GM19239 (cell line): ENCODE measurements at places on chromosomes 3 and 15.
A peak's percentile ranks its signal among the peaks of the same experiment; 100 is the strongest.

DNA sequence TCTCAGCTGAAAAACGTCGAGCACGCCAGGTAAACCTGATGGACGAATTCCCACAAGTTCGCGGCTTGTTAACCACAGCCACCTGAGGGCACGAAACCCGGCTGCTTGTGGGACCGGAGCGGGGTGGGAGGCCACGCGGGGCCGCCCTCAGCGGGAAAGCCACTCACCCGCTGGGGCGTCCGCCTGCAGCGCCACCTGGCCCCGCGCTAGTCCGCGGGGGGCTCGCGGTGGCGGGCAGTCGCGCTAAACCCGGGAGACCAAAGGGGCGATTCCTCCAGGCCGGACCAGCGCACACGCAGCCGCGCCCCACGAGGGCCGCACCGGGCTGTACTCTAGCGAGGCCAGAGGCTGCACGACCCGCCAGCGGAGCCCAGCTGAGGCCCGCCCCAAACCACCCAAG lies 15.7 kb upstream of the CFAP161 start:
- no peak for DNase-seq

DNA sequence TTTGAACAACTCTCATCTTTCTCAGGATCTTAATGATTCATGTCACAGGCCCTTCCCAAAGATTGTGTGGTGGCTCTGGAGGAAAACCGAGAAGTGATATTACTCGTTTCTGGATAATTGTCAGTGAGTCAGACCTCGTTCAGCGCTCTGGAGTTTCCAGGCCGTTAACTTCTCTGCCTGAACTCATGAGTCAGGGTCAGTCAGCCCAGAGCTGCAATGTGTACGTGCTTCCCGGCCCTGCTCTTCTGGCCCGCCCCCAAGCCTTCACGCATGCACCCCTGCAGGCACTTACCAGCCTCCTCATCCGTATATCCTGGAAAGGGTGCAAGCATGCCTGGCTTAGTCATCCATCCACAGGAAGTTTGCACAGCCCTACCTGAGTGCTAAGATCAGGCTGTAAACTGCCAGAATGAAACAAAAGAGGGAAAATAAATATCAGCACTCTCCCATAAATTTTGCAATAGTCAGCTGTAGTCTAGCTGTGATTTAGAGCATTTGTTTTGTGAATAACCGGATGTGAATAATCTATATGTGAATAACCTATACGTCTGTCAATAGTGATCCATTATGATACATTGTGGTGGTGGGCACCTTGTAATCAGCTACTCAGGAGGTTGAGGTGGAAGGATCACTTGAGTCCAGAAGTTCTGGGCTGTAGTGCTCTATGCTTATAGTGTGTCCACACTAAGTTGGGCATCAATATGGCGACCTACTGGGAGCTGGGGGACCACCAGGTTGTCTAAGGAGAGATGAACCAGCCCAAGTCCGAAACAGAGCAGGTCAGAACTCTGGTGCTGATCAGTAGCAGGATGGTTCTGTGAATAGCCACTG lies 35.3 kb upstream of the SEMA4B start:
- no peak for DNase-seq

- no peak for DNase-seq
Observed at GRCh38 chr15:47485419-47485818, 231.9 kb upstream of the SEMA6D start.

DNA sequence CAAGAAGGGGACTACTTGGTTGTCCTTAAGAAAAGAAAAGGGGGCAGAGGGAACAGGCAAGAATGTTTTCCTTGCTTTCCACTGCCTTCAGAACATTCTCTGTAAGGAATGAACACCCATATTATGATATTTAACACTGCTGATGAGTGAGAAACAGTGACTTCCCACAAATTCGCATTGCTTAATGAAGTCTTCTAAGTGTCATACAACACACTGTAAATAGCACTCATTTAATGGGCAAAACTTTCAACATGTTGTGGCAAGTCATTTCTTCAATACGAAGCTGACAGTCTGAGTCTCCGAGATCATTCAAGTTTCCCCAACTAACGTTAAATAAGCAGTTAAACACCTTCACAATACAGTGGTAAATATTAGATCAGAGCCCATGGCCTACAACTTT lies 464.4 kb downstream of the SHQ1 start:
- DNase-seq: no peak

GRCh38 chr3:169659820-169660674 lies 3.5 kb downstream of the MECOM start:
- DNase-seq: no peak

- no peak for DNase-seq
Observed at GRCh38 chr3:143820466-143821221, 27.6 kb downstream of the SLC9A9 start.

- DNase-seq: no peak
Observed at GRCh38 chr15:78828920-78829319, 17.7 kb upstream of the ADAMTS7 start.

GRCh38 chr3:40476478-40477470 lies at the start of gene ZNF619:
TSS of gene ZNF619 (plus strand) at chr3:40477122. CDS start at chr3:40477980, 858 bp downstream.
- peak; percentile 68 for DNase-seq

GRCh38 chr3:179768080-179768479 lies 115.2 kb downstream of the USP13 start:
- no peak for DNase-seq

GRCh38 chr3:72818905-72819304 lies 29.3 kb downstream of the SHQ1 start:
- DNase-seq: no peak

GRCh38 chr3:13682331-13683013 lies 133.5 kb downstream of the FBLN2 start:
- no peak for DNase-seq

DNA sequence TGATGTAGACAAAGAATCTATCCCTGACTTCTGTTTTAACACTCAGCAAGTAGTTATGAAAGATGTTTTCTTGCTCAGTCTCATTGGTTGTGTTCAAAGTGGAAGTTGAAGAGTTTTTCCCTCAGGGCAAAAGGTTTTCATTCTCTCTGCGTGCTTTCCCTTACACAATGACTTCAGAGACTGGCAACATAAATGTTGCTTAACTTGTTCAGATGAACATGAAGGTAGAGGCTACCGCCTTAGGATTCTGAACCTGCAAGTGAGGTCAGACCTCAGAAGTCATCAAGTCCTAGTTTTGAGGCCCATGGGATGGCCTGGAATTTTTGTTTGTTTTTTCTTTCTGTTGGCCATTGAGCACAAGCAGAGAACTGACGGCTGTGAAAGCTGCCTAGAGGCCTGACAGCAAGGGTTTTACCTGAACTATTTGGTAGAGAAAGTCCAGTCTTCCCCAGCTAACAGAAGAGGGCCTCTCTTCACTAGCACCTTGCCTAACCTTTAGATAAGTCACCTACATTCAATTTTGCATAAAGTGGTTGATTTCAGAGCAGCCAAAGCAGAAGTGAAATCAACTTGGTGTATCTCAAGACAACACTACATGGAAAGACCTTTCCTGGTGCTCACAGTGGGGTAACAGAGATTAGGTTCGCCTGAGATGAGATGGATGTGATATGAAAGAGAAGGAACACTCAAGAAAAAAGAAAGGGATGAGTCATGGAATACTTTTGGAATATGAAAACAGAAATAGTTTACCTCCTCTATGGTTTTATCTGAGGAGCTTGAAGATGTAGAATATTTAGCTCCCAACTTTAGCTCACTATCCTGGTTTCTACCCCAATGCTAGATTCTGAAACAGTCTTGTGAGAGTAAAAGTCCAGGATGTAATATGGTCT lies 53.6 kb upstream of the AP4E1 start:
- DNase-seq: no peak

GRCh38 chr3:70640481-70640880 lies 328.0 kb upstream of the MDFIC2 start:
- DNase-seq: no peak

GRCh38 chr3:129897026-129897425 lies 3.5 kb upstream of the TMCC1 start:
- no peak for DNase-seq

GRCh38 chr3:188125076-188125475 lies 28.9 kb upstream of the LPP start:
- no peak for DNase-seq

DNA sequence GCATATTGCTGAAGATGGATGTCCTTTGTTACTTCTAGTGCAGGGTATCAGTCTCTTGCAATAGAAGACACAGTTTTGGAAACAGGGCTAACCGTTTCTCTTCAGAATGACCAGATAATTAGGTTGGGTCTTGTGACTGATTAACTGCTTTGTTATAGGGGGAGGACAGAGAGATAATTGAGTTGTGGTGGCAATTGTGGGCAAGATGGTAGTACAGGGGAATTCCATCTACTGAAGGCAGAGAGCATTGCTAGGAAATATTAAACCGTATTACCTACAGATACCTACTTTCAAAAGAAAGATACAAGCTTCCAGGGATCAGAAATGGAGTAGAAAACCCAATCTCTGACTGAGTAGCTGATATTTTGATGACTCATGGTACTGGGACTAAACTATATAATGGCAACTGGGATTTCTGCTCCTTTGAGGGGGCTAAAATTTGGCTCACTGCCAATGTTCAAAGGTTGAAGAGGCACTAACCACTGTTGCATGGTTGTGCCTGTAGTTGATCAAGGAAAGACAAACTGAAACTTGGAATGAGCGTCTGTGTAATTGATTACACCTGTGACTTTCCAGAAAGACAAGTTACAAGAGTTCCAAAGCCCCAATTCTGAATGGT lies 4.2 kb downstream of the PRR23B start:
- DNase-seq: no peak

GRCh38 chr15:27573805-27574485 lies 525.2 kb downstream of the OCA2 start:
- DNase-seq: no peak

DNA sequence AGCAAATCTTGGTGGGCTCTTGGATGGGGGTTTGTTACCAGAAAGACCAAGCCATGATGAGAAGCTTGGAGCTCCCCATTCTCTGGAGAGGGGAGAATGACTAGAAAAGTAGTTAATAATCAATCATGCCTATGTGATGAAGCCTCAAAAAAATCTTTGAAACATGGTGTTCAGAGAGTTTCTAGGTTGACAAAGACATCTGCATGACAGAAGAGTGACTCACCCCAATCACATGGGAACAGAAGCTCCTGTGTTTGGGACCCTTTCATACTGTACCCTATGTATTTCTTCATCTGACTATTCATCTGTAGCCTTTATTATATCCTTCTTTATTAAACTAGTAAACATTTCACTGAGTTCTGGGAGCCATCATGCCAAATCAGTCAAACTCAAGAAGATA lies 87.4 kb downstream of the BCHE start:
- no peak for DNase-seq

DNA sequence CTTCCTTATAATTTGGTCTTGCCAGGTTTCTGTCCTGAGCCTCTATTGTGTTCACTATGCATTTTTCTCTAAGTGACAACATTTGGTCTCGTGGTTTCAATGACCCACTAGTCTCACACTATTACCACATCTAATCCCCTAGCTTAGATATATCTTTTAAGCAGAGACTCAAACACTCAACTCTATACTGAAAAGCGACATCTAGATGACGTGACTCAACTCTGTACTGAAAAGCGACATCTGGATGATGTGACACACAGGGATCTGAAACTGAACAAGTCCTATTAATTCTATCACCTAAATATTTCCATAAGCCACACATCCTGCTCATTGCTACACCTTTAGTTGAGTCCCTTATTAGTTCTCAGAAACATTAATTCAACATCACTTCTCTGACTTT lies 141.7 kb upstream of the MBNL1 start:
- peak; percentile 24 for DNase-seq

DNA sequence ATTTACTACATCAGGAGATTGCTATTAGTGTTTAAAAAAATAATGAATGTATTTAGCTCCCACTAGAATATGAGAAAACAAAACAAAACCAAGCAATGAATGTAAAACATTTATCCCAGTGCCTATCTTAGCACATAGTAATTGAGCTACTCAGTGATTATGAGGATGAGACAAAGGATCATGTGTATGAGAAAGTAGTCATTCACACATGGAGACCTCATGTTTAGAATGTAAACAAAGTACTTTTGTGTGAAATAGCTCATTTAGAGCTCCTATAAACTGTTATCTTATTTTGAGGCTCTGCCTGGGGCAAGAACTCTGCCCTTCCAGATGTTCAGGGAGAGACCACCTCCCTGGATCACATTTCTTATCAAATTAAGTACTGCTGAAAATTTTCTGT lies 236.8 kb downstream of the LRRN1 start:
- no peak for DNase-seq

- no peak for DNase-seq
Observed at GRCh38 chr15:63986751-63987341, 59.4 kb downstream of the DAPK2 start.

DNA sequence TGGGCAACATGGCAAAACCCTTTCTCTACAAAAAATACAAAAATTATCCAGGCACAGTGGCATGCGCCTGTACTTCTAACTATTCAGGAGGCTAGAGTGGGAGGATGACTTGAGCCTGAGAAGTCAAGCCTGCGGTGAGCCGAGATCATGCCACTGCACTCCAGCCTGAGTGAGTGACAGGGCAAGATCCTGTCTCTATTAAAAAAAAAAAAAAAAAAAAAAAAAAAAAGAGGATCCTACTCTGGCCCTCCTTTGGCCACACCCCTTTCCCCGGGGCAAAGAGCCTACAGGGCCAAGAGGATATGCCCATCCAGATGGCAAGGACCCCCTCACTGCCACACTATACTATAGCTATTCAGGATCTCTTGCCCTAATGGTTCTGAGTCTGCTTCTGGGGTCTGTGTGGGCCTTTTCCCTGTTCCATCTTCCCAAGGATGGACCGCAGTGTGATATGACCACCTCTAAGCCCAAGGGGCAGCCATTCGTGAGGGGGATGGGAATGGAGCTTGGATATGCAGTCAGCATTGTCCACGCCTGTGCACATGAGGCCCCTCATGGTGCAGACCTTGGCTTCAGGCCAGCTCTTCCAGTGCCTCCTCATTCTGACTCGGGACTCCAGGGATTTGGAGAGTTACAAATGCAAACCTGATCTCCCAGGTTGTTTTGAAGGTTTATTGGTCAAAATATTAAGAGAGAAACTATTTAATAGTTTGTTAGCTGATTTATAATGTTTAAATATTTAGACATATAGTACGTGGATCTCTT lies 7.3 kb downstream of the TYRO3 start:
- no peak for DNase-seq

GRCh38 chr3:88019024-88019423 lies 39.8 kb downstream of the CGGBP1 start:
- no peak for DNase-seq
